ENCODE measurements at places on chromosomes 6 and 20.

GRCh38 chr20:37880726-37881591 is 22.0 kb upstream of the VSTM2L start:
- no peak for DNase-seq

DNA sequence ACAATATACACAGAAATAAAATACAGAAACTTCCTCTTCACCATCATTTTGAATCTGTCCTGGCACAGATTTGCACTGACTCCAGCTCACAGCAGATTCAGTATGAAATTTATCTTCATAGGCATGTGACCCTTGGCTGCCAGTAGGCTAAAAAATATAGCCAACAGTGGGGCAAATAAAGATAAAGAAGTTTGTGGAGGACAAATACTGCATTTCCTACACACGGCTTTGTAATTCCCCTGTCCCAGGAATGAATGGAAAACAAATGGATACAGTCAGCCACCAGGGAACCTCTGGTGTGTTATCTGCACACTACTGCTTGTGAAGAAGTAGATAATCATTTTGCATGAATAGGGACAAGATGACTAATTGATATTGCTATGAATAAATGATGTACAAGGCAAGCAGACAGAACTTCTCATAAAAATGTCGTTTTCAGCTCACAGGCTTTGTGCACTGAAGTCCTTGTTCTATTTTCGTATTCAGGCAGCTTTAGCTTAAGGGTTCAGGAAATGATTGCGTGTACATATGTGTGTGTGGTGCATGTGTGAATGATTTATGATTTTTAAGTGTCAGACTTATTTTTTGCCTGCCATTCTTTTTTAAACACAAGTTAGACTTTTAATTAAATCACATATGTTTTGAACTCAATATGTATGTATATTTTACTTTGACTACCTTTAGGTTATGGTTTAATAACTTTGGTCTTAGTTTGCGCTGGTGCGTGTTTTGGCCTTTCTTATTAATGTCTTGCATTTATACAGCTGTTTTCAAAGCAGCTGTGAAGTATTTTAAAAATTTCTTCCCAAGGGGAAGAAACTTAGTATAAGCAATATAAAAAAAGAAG is 543.8 kb upstream of the JAG1 start:
- DNase-seq, result no peak

DNA sequence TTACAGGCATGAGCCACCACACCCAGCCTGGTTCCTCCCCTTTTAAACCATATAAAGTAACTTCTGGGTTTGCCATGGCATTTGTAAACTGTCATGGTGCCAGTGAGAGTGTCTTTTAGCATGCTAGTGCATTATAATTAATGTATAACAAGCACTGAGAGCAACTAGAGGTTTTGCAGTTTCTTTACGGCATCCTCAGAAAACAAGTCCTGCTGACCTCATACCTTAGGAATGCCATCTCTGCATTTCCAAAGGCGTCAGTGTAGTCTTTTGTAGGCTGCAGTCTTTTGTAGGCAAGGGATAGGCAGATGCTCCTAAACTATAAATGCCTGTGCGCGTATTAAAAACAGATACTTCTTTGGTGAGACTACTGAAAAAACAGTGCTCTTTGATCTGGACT is 75.0 kb upstream of the EZR start:
- no peak for DNase-seq

GRCh38 chr20:35776513-35777101 is 4.8 kb downstream of the PHF20 start:
- DNase-seq, result no peak

- DNase-seq, result no peak
These were observed 1296.6 kb downstream of the EPHA7 start for GRCh38 chr6:92122746-92123145.
